ENCODE measurements at places on chromosomes 6 and 20. TPM values are rescaled to one million over a fixed set of nuclear protein-coding genes. Genes with fewer than 3 reads are reported as not detected.

SNPH gene
- 8.9 TPM for total RNA-seq

TGM3 gene
- total RNA-seq: not detected

RAD21L1 gene
- not detected for total RNA-seq

NXT1 gene
- total RNA-seq: 6.6 TPM

BCAS4 gene
- 2.6 TPM for total RNA-seq

PRDM13 gene
- total RNA-seq: not detected

TNFRSF21 gene
- 10.9 TPM for total RNA-seq

KCNQ2 gene
- 0.89 TPM for total RNA-seq

Measured in Right ventricle myocardium superior (tissue), 1 donor.